ENCODE measurements at places on chromosomes 13 and 19.

DNA sequence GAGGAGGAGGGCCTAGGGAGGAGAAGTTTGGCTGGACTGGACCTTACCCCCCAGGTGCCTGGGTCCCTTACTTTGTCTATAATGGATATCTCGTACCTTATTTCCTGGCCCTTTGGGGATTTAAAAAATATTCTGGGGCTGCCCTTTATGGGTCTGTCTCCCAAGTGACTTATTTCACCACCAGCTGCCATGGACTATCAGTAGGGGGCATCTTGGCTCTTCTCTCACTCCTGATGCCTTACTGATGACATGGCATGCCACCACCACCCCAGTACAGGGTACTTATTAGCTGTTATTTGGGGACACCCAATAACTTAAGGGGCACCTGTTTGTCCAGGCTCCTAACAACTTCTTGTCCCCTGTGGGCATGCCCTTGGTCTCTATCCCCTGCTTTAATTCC lies 38.0 kb downstream of the NFIX start:
- no peak for DNase-seq

GRCh38 chr13:90883592-90883991 lies 463.9 kb upstream of the MIR17HG start:
- no peak for DNase-seq

DNA sequence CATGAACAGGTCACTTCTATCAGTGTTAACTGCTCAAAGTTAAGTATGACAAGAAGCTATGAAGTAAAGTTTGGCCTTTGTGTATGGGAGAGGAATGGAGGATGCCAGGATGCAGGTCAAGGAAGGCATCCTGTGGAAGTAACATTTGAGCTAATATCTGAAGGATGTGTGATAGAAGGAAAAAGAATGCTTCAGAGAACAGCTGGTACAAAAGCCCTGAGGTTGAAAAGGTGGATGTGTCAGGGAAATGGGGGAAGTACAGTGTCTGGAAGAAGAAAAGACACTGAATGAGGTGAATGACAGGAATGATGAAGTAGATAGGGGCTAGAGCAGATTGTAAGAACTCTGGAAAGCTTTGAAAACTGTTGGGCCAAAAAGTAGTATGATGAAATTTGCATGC lies 67.1 kb downstream of the ZNF91 start:
- DNase-seq, result no peak

GRCh38 chr13:39976481-39976880 lies 321.0 kb downstream of the COG6 start:
- DNase-seq, result no peak

- no peak for DNase-seq
These were observed 816.6 kb downstream of the DIAPH3 start for GRCh38 chr13:59346999-59347723.

GRCh38 chr13:63481334-63481733 lies 2065.7 kb upstream of the PCDH20 start:
- no peak for DNase-seq

GRCh38 chr13:99522298-99522697 lies 21.0 kb downstream of the TM9SF2 start:
- DNase-seq, result no peak

- DNase-seq, result no peak
These were observed 25.0 kb upstream of the C1QTNF9B start for GRCh38 chr13:23922005-23922932.

- no peak for DNase-seq
These were observed 89.7 kb downstream of the HSPH1 start for GRCh38 chr13:31072041-31072440.

All from neural crest cell (in vitro differentiated cells).